ENCODE measurements at places on chromosomes 5 and 9.

- peaks cover 5% of the 10 kb centered on the region for H3K27me3 ChIP-seq
- no peak overlapping the region for H3K27ac ChIP-seq
- no peaks in the 10 kb centered on the region for H3K36me3 ChIP-seq
- peaks cover 4% of the 10 kb centered on the region for H3K4me1 ChIP-seq
Measured at GRCh38 chr9:137307255-137308056, 5.4 kb upstream of the NRARP start.

DNA sequence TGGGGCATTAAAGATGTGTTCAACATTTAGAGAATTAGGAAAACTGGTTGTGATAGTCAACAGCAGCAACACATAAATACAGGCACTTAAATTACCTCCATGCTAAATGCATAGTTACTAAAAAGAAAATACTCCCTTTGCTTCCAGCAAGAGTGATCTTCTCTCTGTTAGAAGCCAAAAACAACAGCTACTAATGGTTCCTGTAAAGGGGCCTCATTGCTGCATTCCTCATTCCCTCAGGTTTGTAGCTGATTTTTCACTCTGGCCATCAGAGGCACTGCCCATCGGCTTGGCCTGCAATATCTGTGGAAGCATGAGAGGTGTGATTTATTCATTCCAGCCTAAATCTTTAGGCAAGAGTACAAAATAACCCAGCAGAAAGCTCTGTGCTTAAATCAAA is 466.0 kb upstream of the ADAMTS16 start:
- H3K27ac ChIP-seq, result no peak overlapping the region
- H3K27me3 ChIP-seq, result no peaks in the 10 kb centered on the region

- H3K27me3 ChIP-seq, result no peaks in the 10 kb centered on the region
- no peak overlapping the region for H3K4me3 ChIP-seq
- H3K27ac ChIP-seq, result no peak overlapping the region
- no peaks in the 10 kb centered on the region for H3K36me3 ChIP-seq
- H3K4me1 ChIP-seq, result no peaks in the 10 kb centered on the region
Measured at GRCh38 chr9:19995619-19996018, 206.8 kb upstream of the SLC24A2 start.

DNA sequence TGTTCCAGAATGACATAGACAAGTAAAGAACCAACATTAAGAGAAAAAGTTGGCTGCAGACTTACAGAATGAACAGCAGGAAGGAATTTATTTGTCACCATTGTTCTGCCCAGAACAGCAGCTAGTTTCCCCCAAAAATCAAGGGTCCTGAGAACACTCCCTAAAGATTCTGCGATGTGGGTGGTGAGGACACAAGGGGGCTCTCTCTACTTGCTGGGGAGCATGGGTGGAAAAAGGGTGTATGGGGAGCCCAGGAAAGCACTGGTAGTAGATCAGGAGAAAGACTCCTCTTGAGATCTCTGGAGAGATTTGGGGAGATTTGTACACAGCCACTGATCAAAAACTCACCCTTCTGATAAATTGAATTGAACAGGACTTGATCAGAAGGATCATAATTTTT is 316.5 kb downstream of the KCTD16 start:
- no peak overlapping the region for H3K4me3 ChIP-seq
- H3K27ac ChIP-seq, result no peak overlapping the region
- H3K4me1 ChIP-seq, result no peaks in the 10 kb centered on the region

DNA sequence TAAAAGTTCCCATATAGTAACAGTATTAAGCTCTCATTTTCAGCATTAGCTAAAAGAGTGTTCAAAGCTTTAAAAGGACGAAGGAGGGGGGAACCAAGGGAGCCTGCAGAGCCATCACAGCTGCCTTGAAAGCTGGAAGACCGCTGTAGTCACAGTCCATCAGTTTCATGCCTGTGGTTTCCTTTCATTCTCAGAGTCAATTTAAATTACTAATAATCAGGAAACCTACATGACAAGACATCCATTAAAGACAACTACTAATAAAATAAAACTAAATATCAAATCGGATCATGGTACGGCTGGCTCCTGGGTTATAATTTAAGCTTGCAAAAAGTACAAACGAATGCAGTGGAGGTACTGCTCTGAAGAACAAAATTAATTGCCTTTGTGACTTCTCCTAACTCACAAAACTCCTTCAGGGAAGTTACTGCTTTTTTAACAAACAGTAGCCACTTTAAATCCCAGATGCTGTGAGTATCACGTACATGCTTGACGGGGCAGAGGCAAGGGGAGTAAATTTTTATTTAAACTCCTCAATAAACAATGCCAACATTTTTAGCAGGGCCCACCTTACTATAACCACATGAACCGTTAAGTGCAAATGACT is 213.5 kb downstream of the DENND1A start:
- DNase-seq, result no peak
- H3K27ac ChIP-seq, result no peak overlapping the region
- no peaks in the 10 kb centered on the region for H3K27me3 ChIP-seq
- H3K4me1 ChIP-seq, result no peaks in the 10 kb centered on the region
- no peaks in the 10 kb centered on the region for H3K36me3 ChIP-seq
- no peak overlapping the region for H3K4me3 ChIP-seq

- no peaks in the 10 kb centered on the region for H3K27me3 ChIP-seq
- peak; percentile 71 for DNase-seq
- H3K36me3 ChIP-seq, result no peaks in the 10 kb centered on the region
Measured at GRCh38 chr5:111960476-111961215, 203.7 kb upstream of the NREP start.

DNA sequence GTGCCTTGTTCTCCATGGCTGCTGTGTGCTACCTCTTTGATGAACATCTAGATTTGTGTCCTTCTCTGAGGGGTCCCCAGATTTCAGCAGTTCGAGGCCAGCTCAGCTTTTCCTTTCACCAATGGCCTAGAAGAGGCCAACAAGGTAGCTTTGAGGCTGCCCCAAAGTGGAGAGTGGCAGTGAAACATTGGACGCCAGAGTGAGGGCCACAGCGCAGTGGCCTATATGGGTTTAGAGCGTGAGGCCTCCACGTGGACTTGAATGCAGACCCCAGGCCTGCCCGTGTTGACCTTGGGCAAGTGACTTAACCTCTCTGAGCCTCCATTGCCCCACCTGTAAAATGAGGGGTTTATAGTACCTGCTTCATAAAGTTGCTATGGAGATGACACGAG is 11.8 kb downstream of the MYOZ3 start:
- peak overlapping the region; percentile 76 for H3K4me3 ChIP-seq
- H3K36me3 ChIP-seq, result peaks cover 11% of the 10 kb centered on the region
- no peaks in the 10 kb centered on the region for H3K27me3 ChIP-seq

- H3K27me3 ChIP-seq, result no peaks in the 10 kb centered on the region
- no peak for DNase-seq
- peaks cover 53% of the 10 kb centered on the region for H3K4me1 ChIP-seq
- peaks cover 14% of the 10 kb centered on the region for H3K36me3 ChIP-seq
- H3K27ac ChIP-seq, result peak overlapping the region; percentile 14
Measured at GRCh38 chr9:131421691-131422090, 27.8 kb downstream of the PRRC2B start.

GRCh38 chr5:168552146-168552545 is 23.0 kb downstream of the FBLL1 start:
- H3K27me3 ChIP-seq, result no peaks in the 10 kb centered on the region
- no peaks in the 10 kb centered on the region for H3K4me1 ChIP-seq
- H3K36me3 ChIP-seq, result peaks cover 10% of the 10 kb centered on the region
- DNase-seq, result no peak

DNA sequence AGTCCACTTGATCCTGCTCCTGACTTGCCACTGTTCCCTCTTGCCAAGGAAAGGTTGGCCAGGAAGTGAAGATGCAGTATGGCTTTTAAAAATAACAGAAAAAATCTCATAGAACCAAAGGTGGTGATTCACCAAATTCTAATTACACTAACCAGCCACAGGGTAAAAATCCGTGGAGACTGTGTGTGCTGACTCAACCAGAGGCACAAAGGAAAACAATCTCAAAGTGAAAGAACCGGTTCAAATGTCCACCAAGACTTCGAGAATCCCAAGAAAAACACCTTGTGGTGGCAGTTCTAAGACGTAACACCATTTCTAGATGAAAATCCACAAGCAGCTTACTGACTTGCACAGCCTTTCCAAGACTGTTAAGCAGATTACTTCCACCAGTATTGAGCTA is 279.1 kb downstream of the TLE1 start:
- H3K4me1 ChIP-seq, result no peaks in the 10 kb centered on the region

GRCh38 chr5:6597557-6597956 is 35.3 kb downstream of the NSUN2 start:
- no peak for DNase-seq
- H3K4me3 ChIP-seq, result no peak overlapping the region
- H3K4me1 ChIP-seq, result no peaks in the 10 kb centered on the region
- peaks cover 33% of the 10 kb centered on the region for H3K36me3 ChIP-seq
- no peak overlapping the region for H3K27ac ChIP-seq
- H3K27me3 ChIP-seq, result no peaks in the 10 kb centered on the region

DNA sequence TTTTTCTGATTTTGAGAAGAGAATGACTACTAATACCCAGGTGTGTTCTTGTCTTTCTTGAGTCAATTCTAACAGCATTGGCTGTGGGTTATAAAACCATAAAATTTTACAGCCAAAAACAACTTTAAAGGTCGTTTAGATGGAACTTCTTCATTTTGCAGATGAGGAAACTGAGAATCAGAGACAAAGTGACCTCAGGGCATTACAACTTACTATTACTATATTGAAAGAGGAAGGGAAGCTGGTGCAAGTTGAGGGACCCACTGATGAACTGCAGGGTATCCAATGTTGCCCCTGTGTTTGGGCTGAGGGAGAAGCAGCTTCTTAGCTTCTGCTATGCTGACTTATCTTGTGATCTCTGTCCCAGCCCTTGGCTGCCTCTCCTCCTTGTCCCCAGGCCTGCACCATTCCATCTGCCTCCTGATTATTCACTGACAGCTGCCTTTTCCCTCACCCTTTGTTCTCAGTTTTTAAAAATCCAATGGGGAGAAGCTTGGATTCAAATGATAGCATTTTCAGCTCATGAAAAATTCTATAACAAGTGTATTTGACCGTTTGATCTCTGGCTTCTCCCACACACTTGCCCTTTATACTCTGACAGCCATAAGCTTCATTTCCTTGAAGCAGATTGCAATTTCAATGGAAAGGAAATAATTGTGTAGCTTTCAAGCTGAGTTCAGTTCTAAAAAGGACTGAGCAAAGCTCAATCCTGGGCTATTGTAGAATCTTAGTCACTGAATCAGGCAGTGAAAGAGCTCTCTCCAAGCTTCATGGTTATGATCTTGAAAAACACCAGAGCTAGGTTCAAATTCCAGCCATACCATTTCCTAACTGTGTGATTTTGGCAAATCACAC is 68.5 kb downstream of the TMC1 start:
- H3K27me3 ChIP-seq, result no peaks in the 10 kb centered on the region
- peaks cover 2% of the 10 kb centered on the region for H3K4me1 ChIP-seq
- DNase-seq, result peak; percentile 54
- H3K36me3 ChIP-seq, result no peaks in the 10 kb centered on the region

- DNase-seq, result no peak
- H3K27me3 ChIP-seq, result no peaks in the 10 kb centered on the region
- peak overlapping the region; percentile 38 for H3K27ac ChIP-seq
- peaks cover 15% of the 10 kb centered on the region for H3K36me3 ChIP-seq
- peak overlapping the region; percentile 94 for H3K4me3 ChIP-seq
- peaks cover 32% of the 10 kb centered on the region for H3K4me1 ChIP-seq
Measured at GRCh38 chr5:172453206-172453985, 929 bp downstream of the SH3PXD2B start.

DNA sequence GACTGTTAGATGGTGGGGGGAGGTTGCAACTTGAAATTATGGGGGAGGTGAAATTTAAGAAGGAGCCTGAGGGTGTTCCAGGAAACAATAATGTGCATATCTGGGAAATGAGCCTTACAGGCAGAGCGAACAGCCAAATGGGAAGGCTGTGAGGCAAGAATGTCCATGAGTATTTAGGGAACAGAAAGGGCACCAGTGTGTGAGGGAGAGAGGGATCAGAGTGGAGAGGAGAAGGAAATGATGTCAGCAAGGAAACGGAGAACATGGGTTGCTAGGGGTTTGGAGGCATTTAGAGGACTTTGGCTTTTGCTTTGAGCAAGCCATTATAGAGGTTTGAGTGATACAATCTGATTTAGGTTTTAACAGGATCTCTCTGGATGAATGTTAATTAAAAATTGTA is 285.4 kb downstream of the TLE4 start:
- H3K4me3 ChIP-seq, result no peak overlapping the region
- no peaks in the 10 kb centered on the region for H3K27me3 ChIP-seq
- H3K4me1 ChIP-seq, result peaks cover 2% of the 10 kb centered on the region
- no peaks in the 10 kb centered on the region for H3K36me3 ChIP-seq
- H3K27ac ChIP-seq, result no peak overlapping the region

DNA sequence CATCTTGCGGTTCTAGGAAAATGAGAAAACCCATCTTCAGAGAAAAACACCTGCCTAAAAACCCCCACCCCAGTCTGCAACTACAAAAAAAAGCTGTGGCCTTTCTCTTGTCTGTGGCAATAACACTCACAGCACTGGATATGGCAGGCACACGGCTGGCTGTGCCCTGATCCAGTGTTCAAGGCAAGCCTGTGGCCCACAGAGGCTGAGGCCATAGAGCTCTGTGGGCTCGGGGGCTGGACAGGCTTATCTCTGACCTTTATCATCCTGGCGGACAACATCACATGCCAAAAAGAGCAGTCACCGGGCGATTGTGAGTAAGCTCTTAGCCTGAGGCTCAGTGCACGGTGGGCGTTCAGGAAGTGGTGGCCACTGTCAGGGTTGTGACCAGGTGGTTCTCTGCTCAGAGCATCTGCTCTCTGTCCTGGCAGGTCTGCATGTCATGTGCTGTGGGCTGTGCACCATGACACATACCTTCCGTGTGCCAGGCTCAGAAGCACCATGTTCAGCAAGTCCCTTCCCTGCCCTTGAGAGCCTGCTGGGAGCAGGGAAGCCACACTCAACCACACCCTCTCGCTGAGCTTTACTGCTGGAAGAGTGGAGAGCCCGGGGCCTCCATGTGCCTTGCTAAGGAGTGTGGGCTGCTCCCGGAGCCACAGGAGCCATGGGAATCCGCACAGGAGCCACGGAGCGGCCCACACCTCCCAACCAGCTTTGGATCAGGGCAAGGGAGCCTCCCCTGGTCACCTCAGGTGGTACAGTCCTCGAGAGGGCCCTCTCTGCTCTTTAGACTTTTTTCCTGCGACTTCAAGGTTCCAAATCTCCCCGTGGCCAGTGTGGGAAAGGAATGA is 34.6 kb upstream of the WDR38 start:
- H3K4me1 ChIP-seq, result peaks cover 28% of the 10 kb centered on the region
- no peaks in the 10 kb centered on the region for H3K27me3 ChIP-seq
- peak; percentile 98 for DNase-seq
- H3K4me3 ChIP-seq, result no peak overlapping the region
- no peaks in the 10 kb centered on the region for H3K36me3 ChIP-seq

- H3K27me3 ChIP-seq, result no peaks in the 10 kb centered on the region
- no peaks in the 10 kb centered on the region for H3K4me1 ChIP-seq
- H3K4me3 ChIP-seq, result no peak overlapping the region
- H3K36me3 ChIP-seq, result no peaks in the 10 kb centered on the region
Measured at GRCh38 chr5:133252133-133252480, 200.3 kb downstream of the HSPA4 start.

GRCh38 chr5:31407921-31408693 is 123.8 kb downstream of the DROSHA start:
- peaks cover 5% of the 10 kb centered on the region for H3K36me3 ChIP-seq
- no peak for DNase-seq
- H3K27ac ChIP-seq, result peak overlapping the region; percentile 49
- no peak overlapping the region for H3K4me3 ChIP-seq

GRCh38 chr5:10633271-10634049 is 69.6 kb downstream of the ANKRD33B start:
- H3K4me3 ChIP-seq, result no peak overlapping the region
- H3K27ac ChIP-seq, result no peak overlapping the region
- H3K27me3 ChIP-seq, result no peaks in the 10 kb centered on the region
- DNase-seq, result no peak
- peaks cover 3% of the 10 kb centered on the region for H3K36me3 ChIP-seq
- H3K4me1 ChIP-seq, result peaks cover 3% of the 10 kb centered on the region

- no peak for DNase-seq
- no peak overlapping the region for H3K27ac ChIP-seq
- H3K36me3 ChIP-seq, result peaks cover 5% of the 10 kb centered on the region
Measured at GRCh38 chr5:43664501-43665040, 61.6 kb downstream of the NNT start.

All from trophoblast cell (in vitro differentiated cells and primary cell).